GM06990 (cell line): ENCODE measurements at places on chromosomes 3 and 15.

DNA sequence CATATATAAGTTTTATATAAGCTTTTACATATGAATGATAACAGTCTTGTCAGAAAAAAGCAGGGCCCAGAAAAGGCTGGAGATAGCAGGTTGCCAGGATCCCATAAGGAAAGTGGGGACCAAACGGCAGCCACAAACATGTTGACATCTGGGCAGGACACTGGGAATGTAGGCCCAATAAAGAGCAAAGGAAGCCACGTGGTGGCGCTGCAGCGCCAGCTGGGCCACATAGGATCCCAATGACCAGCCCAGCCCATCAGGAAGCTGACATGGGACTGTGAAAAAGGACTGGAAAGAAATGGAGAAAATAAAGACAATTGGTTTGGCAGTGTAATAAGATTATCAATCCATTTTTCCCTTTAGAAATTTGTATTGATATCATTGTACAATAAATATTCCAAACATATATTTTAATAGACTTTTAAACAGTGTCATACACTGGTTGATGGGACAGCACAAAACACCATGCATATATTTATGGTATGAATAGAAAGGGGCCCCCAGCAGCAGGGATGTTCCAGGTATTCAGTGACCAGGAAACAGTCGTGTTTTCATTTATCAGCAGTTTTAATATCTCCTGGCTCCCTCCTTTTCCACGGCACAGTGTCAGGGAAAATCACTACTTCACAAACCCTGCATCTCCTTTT lies 89.0 kb upstream of the STRIT1 start:
- DNase-seq, result peak; percentile 18

DNA sequence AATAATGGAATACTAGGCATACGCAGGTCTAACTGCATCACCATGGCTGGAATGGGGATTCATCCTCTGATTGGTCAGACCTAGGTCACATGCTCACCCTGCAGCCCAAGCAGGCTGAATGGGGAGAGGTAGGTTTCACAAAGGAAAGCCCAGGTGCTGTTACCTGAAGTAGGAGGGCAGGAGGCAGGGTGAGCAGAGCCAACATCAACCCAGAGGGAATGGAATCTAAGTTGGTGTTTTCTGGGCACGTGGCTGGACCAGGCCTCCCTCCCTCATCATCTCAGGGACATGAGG lies 6.7 kb upstream of the H1-8 start:
- no peak for DNase-seq

- DNase-seq, result no peak
These were observed 53.2 kb downstream of the ACAD9 start for GRCh38 chr3:128932516-128933212.

- DNase-seq, result no peak
These were observed 969.0 kb upstream of the ALCAM start for GRCh38 chr3:104397713-104398112.

- no peak for DNase-seq
These were observed 17.4 kb downstream of the PHC3 start for GRCh38 chr3:170163956-170164645.

GRCh38 chr3:184752361-184752760 lies 40.5 kb upstream of the MAGEF1 start:
- DNase-seq, result no peak

DNA sequence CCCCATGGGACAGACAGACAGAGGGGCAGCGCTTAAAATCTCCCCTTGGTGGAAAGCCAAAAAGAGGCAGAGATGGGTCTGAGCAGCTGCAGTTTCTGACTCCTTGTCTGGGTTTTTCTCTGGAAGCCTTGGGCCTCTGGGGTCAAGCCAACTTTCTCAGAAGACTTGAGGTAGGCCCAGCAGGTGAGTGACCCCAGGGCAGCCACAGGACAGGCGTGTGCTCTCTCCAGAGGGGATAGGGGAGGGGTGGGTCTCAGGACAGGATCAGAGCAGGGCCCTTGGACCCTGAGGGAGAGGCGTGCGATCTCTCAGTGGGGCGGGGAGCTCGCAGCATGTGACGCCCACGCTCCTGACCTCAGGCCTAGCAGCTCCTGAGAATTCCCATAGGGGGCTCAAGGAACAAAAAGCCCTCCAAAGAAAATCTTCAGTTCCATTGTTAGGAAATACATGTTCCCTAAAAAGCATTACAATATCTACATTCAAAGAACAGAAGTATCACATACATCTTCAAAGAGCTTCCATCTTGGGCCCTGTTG lies 34.6 kb upstream of the DUSP7 start:
- DNase-seq, result no peak

GRCh38 chr15:20340931-20341661 lies 200.5 kb downstream of the GOLGA6L6 start:
- DNase-seq, result no peak

DNA sequence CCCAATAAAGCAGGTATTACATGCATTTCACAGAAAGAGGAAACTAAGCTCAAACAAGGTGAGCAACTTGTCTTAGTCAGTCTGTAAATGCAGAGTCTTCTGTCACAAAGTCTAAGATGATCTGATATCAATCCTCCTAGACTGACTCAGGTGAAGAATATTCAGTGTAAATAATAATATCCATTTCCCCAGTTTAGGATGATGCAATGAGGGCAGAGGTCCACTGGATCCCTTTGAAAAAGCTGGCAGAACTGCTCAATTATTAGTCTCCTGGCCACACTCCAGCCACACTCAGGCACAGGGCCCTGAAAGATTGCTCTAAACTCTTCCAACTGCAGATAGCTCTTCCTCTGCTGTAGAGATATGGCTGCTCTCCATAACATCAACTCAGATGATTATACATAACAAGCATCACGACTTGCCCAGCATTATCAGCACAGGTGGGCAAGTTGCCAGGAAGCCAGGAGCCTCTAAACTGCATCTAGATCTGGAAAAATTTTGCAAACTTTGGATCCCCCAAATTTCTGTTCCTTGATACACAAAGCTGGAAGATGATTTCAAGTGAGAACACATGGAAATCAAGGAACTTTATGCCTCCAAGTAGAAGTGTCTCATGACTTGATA lies 129.8 kb upstream of the CPNE4 start:
- DNase-seq, result no peak

- no peak for DNase-seq
These were observed 25.2 kb downstream of the TMEM43 start for GRCh38 chr3:14150078-14150477.

- DNase-seq, result no peak
These were observed 3.1 kb downstream of the C3orf62 start for GRCh38 chr3:49273825-49274532.

GRCh38 chr3:72617424-72618024 lies 230.7 kb downstream of the SHQ1 start:
- no peak for DNase-seq

DNA sequence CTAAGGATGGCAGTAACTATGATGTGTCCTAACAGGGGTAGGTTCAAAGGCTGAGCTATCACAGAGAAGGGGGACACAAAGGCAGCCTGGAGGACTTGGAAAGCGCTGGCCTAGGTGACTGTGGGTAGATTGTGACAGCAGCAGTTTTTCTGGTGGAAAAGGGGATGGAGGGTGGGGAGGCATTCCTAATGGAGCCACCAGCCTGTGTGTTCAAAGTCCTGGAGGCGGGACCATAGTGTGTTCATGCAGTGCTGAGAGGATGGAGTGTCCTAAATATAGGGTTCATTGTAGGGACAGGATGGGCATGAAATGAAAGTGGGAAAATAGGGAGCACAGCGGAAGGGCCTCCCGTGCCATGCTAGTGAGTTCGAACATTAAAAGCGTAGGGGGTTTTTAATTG lies 51.5 kb upstream of the POLR2M start:
- no peak for DNase-seq

GRCh38 chr3:13559764-13560525 lies 11.0 kb downstream of the FBLN2 start:
- no peak for DNase-seq

- DNase-seq, result no peak
These were observed 776.3 kb downstream of the TUSC7 start for GRCh38 chr3:117485841-117486240.

GRCh38 chr3:31203960-31204795 lies 309.7 kb upstream of the GADL1 start:
- DNase-seq, result no peak

DNA sequence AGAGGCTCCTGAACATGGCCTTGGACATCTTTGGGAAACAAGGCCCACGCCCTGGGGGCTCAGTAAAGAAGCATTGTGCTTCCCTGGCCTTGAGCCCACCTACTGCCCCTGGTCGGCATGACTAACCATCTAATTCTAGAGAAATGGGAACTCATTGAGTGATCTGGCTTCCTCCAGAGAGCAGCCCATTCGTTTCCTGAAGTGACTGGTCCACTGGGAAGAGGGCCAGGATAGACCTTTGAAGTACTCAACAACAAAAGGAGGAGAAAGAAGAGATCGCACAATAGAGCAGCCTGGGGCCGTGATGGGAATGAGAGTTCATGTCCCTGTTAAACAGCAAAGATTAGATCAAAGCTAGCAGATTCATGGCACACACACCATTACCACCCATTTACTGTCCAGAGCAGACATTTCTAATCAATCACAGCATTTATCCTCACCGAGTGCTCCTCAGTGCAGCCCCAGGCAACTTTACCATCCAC lies 514.4 kb upstream of the PROK2 start:
- DNase-seq, result no peak

- DNase-seq, result no peak
These were observed 120.2 kb upstream of the MBNL1 start for GRCh38 chr3:152148579-152148978.

GRCh38 chr15:86568378-86568777 lies 488.7 kb downstream of the AGBL1 start:
- no peak for DNase-seq

DNA sequence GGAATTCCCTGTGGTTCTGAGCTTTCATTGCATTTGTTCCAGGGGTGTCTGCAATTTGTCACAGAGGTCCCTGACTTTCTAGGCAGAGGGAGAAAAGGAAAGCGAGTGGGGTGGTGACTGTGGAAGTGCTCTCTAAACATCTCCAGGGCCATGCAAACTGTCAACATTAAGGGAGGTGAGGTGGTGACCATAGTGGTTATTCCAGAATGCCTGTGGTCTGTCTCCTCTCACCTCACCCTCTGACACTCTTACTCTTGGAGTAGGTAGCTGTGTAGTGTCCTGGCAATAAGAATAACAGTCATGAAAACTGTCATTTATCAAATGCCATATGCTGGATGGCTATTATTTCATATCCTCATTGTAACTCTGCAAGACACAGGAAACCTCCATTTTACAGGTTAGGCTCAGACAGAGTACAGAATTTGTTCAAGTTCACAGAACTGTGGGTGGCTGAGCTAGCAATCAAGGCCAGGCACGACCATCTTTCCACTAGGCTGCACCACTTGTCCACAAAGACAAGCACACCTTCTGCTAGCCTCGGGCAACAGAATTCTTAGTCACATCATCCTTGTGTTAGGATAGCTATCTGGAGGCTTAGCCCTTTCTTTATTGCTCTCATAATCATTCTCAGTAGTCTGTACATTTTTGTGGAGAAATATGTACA lies 179.4 kb downstream of the CD47 start:
- DNase-seq, result no peak

DNA sequence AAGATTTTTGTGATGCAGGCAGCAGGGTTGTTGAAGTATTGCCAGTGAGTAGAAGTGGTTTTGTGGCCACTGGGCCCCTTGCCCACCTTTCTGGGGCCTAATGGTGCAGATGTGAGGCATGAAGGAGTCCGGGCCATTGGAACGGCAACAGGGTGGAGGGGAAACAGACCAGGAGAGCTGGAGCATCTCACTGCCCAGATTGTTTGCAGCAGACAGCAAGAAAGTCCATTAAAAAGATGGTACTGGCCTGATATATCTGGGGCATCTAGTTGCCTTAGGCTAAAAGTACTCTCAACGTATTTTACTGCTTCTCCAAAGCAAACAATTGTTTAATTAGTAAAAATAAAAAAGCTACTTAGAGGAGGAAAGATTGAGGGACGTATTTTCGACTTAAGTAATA lies 298.4 kb downstream of the SATB1 start:
- no peak for DNase-seq

- DNase-seq, result no peak
These were observed 257.1 kb downstream of the MAGI1 start for GRCh38 chr3:65781594-65781993.

DNA sequence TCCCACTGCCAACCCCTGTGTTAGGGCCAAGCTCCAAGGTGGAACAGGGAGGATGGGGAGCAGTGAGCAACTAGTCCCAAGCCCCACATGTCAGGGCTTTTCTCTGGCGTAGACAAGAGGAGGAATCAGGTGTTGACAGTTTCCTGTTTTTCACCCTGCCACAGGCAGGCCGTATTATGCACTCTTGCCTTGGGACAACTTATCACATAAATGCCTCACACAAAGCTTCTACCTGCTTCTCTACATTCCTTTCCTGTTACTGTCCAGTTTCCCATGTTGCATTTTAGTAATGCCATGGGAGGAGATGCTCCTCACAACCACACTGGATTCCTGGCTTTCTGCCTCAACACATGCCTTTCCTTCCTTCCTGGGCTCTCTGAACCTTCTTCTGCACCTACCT lies 381.2 kb upstream of the ATP11B start:
- no peak for DNase-seq

- DNase-seq, result peak; percentile 65
These were observed at the start of gene RTP4 for GRCh38 chr3:187368251-187369088. TSS of gene RTP4 (plus strand) at chr3:187368385. CDS start at chr3:187368442, 57 bp downstream.

GRCh38 chr3:64684715-64685261 lies 3.0 kb downstream of the ADAMTS9 start:
- no peak for DNase-seq

GRCh38 chr15:69548395-69549180 lies 96.0 kb downstream of the RPLP1 start:
- DNase-seq, result no peak

GRCh38 chr3:151330379-151330778 lies 1.0 kb upstream of the P2RY13 start:
- no peak for DNase-seq

- no peak for DNase-seq
These were observed 194.6 kb upstream of the BCL6 start for GRCh38 chr3:187939891-187940290.

DNA sequence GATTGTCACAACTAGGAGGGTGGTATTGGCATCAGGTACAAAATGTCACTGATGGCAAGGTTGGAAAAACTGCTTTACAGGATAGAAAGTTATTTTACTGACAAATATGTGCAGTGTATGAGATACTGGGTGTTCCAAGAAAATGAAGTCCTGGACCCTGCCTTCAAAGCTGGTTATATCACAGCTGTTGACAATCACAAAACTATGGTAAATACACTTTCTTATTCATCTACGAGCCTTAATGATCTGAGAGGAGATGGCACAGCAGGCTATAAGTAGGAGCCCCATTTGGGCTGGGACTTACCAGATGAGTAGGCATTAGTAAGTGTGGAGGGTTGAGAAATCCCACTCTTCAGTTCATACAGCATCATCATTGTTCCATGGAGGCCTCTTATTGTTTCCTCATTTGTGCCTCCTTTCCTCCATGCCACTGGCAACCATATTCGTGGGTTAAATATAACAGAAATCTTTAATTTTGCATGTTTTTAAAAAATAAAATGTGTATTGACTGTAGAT lies 66.9 kb downstream of the CMTM8 start:
- DNase-seq, result no peak

GRCh38 chr15:31993062-31993461 lies 37.3 kb upstream of the CHRNA7 start:
- no peak for DNase-seq
